ENCODE measurements at places on chromosomes 16 and 17.

DNA sequence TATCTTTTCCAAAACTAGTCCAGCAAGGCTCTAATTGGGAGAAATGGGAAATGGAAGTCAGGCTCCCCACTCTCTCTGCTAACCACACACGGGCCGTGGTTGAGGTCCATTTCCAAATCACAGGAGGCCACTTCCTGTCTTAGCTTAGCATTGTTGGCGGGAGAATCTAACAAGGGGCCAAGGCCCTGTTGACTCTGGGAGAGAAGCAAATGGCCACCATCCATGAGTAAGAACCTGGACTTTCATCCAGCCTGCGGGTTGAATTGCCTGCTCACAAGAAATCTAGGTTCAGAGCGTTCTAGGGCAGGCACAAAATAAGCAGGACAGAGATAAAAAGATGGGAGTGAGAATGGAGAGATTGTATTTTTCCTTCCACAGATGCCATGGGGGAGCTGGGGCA lies 5.7 kb downstream of the FAM20A start:
- no peak for DNase-seq

- DNase-seq = no peak
Measured at GRCh38 chr17:60540460-60540859, 14.4 kb upstream of the APPBP2 start.

DNA sequence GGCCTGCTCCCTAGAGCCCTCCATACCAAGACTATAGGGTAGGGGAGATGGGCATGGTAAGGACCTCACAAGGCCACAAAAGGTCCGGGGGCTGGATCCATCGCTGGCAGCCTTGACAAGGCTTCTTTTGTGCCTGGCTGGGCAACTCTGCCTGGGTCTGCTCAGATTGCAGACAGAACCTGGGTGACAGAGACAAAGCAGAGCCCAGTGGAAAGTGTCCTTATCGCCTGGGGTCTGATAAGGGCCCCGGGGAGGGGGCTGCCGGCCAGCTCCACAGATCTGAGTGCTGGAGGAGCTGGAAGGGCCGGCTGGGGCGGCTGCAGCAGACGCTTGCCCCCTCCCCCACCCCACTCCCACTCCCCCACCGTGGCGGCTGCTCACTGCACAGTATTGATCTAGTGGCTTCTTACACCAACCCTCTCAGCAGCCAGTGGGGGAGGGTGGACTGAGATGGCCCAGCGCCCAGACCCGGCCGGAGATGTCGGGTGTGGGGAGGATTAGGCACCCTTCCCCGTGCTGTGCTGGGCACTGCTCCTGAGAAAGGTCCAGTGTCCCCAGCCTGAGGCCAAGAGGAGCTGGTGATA lies 7.2 kb downstream of the MMP15 start:
- DNase-seq = peak; percentile 31

DNA sequence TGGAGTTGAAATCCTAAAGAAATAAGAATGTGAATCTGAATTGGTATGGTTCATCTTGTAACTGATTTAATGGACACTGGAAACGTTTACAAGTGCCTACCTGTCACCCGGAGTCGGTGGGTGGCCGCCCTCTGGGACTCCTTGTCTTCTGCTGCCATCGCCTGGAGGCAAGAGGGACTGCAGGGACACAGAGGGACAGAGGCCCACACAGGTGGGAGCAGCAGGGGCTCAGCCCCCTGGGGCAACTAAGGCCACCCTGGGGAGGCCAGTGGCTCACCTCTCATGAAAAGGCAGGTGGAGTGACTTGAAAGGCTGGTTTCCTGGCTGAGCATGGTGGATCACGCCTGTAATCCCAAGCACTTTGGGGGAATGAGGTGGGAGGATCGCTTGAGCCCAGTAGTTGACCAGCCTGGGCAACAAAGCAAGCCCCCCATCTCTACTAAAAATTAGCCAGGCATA lies 23.2 kb downstream of the TMEM92 start:
- no peak for DNase-seq

DNA sequence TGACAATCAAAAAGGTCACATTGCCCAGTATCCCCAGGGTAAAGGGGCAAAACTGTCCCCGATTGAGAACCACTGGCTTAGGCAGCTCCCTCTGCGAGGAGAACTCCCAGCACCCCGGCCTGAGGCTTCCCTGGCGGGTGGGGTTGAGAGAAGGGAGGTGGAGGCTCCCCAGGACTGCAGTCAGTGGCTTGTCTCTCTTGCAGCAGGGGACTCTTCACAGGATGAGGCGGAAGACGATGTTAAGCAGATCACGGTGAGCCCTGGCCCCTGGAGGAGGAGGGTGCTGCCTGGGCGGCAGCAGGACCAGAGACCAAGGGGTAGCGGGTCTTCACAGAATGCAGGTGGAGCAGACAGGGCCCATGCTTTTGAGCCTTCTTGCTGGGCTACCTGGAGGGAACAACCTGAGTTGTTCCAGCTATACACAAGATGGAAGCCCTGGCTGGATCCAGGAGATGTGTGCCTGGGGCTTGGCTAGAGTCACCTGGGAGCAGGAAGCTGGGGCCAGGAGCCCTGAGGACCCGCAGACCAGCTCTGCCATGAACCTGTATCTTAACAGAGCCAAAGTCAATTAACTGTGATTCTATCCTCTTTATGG lies 16.8 kb downstream of the POLR3E start:
- no peak for DNase-seq

DNA sequence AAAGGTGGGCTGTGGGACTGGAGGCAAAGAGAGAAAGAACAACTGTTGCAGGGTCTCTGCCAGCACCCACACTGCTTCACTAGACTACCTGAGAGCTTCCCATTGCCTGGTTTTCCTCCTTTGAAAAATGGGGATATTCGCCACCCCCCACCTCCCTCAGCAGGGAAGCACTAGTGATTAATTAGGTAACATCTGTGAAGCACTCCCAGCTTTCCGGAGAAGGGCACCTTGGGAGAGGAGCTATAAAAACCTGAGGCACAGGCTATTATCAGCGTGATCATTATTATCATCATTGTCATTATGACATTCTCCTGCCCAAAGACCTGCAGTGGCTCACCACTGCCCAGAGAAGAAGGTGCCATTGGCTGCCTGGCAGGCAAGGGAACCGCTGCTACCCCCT lies 83.5 kb downstream of the XYLT1 start:
- no peak for DNase-seq

DNA sequence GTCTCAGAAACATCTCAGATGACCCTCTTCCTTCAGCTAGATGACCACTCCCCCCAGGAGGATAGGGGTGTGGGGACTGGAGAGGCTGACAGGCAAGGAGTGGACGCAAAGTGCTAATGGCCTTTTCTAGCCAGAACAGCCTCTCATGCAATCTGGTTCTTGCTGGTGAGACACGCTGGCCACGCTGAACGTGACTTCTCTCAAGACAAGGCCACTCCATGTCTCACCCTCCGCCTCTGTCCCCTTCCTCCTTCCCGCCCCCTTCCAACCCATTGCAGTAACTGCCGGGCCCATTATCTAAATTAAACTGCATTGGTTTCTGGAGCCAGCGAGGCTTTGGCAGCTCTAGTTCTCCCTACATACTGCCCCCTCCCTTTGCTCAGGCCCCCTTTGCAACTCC lies 9.5 kb downstream of the CACNA1G start:
- no peak for DNase-seq

DNA sequence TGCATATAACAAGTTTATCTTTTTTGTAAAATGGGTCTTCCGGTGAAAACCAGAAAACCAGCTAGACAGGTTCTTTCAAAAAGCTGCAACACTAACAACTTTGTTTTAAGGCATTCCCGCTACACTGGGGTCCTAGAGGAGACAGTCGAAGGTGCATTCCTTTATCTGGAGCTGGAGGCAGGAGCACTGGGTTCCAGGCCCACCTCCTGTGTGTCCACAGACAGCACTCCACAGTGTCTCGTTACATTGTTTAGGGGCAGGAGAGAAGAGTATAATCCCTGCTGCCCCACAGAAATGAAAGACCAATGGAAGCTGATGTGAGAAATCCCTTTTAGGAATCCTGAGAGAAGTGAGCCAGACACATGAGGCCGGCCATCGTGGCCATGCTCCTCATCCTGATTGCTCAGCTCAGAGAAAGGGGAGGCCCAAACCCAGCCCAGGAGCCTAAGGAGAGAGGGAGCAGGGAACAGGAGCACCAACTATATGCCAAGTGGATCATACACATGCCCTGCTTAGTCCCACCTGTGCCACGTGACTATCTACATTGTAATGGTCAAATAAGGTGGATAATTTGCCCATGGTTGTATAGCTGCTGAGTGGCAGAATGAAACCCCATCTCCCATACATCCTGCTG lies 59.5 kb downstream of the CCDC182 start:
- DNase-seq = no peak

- DNase-seq = no peak
Measured at GRCh38 chr17:28290703-28291102, 28.3 kb upstream of the TMEM97 start.

DNA sequence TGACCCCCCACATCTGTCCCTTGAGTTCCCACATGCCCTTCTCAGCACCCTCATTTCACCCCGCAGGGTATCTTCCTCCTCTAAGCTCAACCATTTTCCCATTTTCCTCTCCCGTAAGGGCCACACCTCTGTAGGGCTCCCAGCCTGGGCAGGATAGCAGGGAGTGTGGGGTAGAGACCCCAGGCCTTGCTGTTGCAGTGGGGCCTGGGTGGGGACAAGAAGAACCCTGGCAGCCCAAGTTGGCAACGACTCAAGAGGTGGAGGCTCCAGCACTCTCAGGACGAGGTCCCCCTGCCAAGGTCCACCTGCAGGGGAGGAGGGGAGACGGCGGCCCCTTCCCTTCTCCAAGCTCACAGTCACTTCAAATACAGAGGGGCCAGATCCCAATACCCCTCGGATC lies 2.0 kb upstream of the TMEM92 start:
- no peak for DNase-seq

DNA sequence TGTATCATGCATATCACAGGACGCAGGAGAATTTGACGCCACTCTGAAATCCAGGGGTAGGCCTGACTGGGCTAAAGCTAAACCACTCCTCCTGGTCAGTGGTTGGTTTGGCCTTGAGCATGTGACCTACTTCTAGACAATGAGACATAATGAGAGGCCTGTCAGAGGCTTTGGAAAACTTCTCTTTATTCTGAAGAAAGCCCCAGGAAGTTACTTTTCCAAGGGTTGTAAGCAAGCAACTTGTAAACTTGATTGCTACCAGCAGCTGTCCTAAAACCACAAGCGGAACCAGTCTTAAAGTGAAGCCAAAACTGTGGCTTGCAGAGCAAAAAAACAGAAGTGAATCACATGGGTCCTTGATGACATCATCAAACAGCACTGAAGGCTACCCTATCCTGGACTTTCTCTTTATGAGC lies 138.2 kb upstream of the COX10 start:
- peak; percentile 35 for DNase-seq

- DNase-seq = no peak
Measured at GRCh38 chr17:2814481-2815341, 18.5 kb downstream of the RAP1GAP2 start.

GRCh38 chr16:46774743-46775177 lies 26.6 kb upstream of the MYLK3 start:
- no peak for DNase-seq

- no peak for DNase-seq
Measured at GRCh38 chr17:51612692-51613091, 352.3 kb downstream of the UTP18 start.

GRCh38 chr17:58319173-58320162 lies 9.1 kb downstream of the TSPOAP1 start:
- DNase-seq = no peak

DNA sequence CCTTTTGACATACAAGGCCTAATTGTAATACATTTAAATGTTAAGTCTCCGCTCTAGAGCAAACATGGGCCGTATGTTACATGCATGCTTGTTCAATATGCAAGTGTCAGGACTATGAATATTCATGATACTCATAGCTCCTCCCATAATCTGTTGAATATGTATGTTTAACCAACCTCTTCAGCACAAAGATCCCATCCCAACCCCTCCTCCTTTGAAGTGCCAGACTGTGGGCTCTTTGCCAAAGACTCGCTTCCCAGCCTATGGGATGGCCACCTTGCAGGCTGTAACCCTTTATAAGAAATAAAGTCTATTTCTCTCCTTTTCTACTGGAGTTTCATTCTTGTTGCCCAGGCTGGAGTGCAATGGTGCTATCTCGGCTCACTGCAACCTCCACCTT lies 156.2 kb downstream of the ABCC12 start:
- no peak for DNase-seq

GRCh38 chr17:82613283-82614094 lies 34.8 kb downstream of the WDR45B start:
- DNase-seq = no peak

- peak; percentile 47 for DNase-seq
Measured at GRCh38 chr16:22813948-22814710, at the start of gene HS3ST2. Gene HS3ST2 (plus strand): TSS chr16:22814162. CDS start chr16:22814611, 449 bp downstream.

- peak; percentile 35 for DNase-seq
Measured at GRCh38 chr17:44533533-44534246, 23.6 kb upstream of the FZD2 start.
